ENCODE measurements at places on chromosomes 12 and 14.

- no peak for DNase-seq
Measured at GRCh38 chr12:128079446-128079845, 187.5 kb upstream of the TMEM132C start.

DNA sequence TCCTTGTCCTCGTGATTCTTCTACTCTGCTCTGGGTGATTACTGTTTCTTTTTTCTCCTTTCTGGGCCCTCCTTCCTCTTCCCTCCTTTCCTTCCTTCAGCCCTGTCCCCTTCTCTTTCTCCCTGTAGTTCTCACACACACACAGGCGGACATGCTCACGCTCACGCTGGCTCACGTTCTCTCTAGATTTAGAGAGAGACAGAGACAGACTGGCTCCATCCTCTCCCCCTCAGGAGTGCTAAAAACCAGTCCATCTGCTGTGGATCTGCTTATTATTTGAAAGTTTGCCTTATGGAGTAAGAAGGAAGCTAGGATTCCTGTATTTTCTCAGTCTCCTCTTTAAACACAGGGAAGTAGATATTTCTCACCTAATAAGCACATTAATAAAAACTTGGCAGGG is 48.1 kb downstream of the KCNA1 start:
- DNase-seq = no peak

GRCh38 chr14:76772300-76773187 is 11.3 kb downstream of the VASH1 start:
- no peak for DNase-seq

DNA sequence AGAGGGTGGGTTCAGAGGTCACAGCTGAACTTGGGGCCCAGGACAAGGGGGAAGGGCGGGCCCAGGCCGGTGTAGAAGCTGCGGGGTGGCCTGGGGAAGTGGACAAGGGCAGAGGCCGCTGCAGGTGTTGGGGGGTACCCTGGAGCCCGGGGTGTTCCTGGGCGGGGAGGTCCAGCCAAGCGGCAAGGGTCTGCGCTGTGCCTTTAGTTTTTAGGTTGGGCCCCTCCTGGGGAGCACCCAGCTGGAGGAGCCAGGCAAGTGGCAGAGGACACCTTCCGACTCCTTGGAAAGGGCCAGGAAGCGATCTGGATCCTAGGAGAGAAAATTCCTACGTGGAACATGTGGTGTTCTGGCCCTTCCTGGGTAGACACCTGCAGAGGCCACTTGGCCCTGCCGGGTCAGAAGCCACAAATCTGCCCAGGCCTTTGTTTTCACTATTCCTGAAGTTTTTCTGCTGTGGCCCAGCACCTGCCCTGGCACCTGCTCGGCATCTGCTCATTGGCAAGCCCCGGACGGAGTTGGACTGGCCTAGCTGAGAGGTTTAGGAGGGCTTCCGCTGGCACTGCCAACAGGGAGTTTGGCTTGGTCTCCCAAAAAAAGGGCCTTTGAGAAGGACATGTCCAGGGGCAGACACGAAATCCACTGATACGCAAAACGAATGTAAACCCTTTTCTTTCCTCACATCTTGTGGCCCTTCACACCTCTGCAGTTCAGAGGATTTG is 61.1 kb downstream of the SMUG1 start:
- DNase-seq = no peak

Measured in HFF-Myc (cell line).